GDM1 (cell line): ENCODE measurements at places on chromosomes 11 and 22.

DNA sequence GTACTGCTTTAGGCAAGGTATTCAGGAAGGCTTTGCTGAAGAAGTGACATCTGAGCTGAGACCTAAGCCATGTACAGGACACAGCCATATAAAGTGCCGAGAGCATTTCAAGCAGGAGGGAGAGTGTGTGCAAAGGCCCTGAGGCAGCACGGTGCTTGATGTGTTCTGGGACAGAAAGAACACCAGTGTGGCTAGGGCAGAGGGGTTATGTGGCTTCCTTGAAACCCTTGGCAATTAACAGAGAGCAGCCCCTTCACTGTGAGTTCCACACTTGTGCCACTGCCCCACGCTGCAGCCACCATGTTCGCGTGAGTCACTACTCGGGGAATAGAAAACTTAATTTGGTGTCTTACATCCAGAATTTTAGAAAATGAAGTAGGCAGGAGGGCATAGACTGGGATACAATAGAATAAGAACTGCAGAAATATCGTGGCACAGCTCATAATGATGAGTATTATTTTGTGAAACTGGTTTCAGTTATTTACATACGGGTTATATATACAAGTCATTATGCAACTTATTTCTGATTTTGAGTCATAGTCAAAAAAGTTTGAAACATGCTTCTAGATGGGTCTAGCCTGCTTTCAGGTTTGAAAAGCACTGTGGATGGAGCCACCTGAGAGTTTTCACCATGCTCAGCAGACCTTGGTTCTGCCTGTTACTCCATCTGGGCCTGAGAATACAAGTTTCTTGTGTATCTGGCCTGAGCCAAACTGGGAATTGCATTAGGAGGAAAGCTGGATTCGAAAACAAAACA lies 11.8 kb downstream of the IL10RA start:
- no peak for DNase-seq

DNA sequence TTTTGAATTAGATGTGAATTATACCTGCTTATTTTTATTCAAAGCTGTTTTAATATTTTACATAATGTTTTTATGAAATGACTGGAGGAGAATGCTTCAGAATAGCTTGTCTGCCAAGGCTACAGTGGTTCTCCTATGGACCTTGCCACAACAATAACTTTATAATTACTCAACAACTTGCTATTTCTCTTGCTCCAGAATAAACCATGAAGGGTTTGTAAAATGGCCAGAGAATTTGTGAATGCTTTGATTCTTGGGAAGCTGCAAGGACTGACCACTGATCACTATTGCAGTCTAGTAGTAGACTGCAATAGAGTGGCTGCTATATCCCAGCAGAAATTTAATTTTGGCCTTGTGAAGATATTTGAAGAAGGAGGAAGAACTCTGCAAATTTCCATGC lies 199.7 kb downstream of the FAT3 start:
- no peak for DNase-seq

GRCh38 chr11:64367931-64368672 lies 9.1 kb downstream of the RPS6KA4 start:
- DNase-seq, result no peak

GRCh38 chr11:79296141-79296540 lies 144.7 kb downstream of the TENM4 start:
- no peak for DNase-seq
